Naive B cell (primary cell): ENCODE measurements at places on chromosomes 7 and 10. TPM values are rescaled to one million over a fixed set of nuclear protein-coding genes. Genes with fewer than 3 reads are reported as not detected.

ELAPOR2 gene
- polyA plus RNA-seq, result 1.6 TPM

SSC4D gene
- not detected for polyA plus RNA-seq

DNA sequence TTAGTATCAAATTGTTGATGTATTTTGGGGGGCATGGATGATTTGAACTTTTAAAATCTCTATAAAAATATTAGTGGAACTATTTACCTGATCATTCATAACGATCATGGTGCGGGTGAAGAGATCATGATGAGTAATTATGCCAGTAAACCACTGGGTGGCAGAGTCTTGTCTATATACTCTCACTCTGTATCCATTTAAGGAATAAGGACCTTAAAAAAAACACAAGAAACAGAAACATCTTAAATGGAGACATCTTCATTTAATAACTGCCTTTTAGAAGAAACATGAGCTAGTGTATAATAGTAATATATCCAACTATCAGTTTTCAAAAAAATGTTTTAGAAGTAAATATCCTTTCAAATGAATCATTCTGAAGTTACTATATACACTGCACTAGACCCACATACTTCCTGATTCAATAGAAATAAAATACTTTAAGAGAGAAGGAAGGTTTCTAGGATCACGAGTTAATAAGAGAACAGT lies 84.0 kb downstream of the NRBF2 start:
- DNase-seq, result peak; percentile 51

- DNase-seq, result no peak
These were observed 720 bp upstream of the RFC2 start for GRCh38 chr7:74254858-74255379.

GRCh38 chr10:6757158-6757557 lies 177.1 kb upstream of the PRKCQ start:
- DNase-seq, result peak; percentile 1

DNA sequence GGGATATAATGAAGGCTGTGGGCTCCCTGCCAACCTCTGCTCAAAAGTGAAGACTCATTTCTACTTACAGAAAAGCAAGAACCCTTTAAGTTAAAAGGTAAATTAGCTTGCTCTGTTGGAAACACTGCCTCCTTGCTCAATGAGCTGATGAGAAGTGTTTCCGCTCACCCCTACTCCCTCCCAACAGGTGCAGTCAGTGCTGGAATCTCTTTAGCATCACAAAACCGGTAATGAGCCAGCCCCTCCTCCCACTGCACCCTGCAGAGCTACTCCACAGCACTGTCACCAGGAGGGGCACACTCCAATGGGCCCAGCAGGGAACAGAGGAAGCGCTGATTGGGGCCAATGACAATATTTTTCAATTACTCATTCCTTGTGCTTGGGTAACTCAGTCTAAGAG lies 262.5 kb downstream of the TCERG1L start:
- DNase-seq, result no peak

DNA sequence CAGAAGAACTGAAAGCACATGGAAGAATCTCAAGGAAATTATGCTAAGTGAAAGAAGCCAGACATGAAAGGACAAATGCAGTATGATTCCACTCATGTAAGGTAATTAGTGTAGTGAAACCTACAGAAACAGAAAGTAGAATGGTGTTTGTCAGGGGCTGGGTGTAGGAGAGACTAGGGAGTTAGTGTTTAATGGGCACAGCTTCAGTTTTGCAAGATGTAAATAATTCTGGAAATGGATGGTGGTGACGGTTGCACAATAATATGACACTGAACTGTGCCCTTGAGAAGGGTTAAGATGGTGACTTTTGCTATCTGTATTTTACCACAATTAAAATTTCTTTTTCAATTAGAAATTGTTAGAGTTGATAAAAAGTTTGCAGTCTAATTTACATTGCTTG lies 157.3 kb upstream of the ADCY1 start:
- no peak for DNase-seq

GRCh38 chr7:157425761-157426160 lies 89.0 kb downstream of the DNAJB6 start:
- no peak for DNase-seq

GRCh38 chr10:15718694-15719048 lies 1.1 kb downstream of the ITGA8 start:
- no peak for DNase-seq

- DNase-seq, result no peak
These were observed 167.2 kb downstream of the WNT2 start for GRCh38 chr7:117155694-117156093.

DNA sequence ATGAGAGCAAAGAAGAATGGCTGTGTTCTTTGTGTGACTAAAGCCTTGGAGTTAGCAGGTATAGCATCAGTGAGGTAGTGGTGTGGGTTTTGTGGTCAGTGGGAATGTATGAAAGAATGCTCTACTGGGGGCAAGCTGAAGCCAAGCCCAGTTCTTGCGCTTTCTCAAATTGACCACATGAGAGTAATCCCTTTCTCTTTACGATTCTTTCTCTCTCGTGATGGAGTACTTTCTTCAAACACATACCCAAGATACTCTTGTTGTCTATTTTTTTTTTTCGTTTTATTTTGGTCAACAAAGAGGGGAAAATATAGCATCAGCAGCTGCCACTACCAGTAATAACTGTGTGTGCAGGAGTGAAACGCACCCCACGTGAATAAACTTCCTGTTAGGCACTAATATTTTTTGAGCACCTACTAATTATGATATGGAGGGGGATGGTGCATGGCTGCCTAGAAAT lies 8.4 kb upstream of the PANK1 start:
- no peak for DNase-seq

DNA sequence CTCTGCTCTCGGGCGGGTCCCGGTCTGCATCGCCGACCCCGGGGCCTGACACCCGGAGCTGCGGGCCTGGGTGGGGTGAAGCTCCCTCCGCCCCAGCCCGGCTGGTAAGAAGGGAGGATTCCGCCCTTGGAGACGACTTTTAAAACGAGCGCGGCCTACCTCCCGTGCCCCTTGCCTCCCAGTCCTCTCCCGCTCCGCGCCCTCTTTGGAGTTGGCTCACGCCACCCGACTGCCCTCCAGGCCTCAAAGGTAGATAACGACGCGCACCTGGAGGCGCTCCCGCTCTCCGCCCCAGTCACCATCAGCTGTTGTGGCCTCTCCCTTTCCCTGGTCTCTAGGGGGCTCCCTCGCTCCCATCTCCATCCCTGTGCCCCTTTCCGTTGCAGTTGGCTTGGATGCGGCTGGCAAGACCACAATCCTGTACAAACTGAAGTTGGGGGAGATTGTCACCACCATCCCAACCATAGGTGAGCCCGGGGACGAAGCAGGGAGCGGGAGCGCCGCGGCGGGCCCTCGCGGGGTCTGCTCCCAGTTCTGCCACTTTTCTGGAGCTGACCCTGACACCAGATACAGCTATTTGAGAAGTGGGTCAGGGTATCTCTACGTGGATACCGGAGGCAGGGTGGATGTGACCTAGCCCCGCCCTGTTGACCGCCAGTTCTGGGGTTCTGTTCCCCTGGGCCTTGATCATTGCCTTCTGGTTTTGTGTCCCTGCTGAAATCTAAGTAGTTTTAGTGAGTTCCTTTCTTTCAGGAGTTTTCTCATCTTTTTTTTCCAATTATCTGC lies 679 bp downstream of the ARF5 start:
- DNase-seq, result no peak
